ENCODE measurements at places on chromosomes 2 and 18.
A peak's percentile ranks its signal among the peaks of the same experiment; 100 is the strongest.

DNA sequence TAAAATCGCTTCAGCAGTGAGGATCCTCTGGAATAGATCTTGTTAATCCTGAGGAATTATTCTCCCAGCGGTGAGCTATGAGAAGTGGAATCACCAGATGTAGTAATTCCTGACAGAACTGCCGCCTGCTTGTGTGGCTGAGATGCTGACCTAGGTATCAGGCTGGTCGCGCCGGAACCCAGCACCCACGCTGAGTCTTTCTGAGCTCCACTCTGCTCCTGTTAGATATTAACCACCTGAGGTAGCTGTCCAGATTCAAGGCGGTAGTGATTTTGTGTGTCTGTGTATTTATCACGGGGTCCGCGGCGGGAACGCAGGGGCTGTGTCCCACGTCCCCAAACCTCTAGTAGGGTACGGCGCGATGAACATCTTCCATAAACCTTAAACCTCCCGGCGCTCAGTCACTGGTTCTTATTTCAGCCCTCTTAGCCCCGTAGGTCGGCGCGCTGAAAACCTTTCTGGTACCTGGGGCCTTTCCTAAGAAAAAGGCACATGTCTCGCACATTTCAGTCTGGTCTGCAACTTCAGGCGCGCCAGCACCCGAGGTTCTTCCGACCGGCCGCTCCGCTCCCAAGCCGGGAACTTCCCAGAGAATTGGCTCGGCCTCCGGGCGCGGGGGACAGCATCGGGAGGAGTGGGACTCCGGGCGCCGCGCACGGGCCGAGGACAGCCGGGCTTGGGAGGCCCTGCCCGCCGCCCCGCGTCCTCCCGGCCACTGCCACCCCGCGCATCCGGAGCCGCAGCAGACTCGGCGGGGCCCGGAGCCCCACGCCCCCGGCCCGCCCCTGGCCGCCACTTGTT, 542 bp upstream of the CNNM3 start:
- no peak for DNase-seq

GRCh38 chr2:234808907-234809306, 142.9 kb upstream of the SH3BP4 start:
- DNase-seq: no peak

DNA sequence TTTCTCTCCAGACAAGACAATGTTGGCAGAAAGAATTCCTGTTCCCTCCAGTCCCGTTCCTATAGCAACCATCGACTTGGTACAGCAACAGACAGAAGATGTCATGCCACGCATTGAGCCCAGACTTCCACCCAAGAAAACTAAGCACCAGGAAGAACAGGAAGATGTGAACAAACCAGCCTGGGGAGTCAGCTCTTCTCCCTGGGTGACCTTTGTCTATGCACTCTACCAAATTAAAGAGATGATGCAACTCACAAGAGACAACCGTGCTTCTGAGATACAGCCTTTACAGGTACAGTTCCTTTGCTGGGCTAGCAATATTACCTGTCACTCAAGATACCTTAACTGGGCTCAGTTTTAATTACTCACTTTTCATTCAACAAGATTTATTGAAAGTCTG, 37.1 kb downstream of the NEMP2 start:
- no peak for DNase-seq

DNA sequence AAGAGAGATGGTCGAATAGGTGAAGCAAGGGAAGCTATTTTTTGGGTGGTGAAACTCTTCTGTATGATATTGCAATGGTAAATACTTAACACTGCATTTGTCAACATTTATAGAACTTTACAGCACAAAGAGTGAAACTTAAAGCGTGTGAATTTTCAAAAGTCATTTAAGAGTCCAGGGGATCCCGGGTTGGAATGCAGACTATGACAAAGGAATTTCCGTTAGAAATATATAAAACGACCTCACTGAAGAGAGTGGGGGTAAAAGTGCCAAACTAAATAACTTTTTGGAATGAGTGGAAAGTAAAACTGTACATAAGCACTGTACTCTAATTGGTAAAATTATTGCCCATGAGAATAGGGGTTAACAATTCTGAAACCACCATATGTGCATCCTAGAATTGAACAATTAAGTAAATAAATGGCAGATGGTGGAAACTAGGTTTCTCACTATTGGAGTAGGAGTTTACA, 191.0 kb upstream of the FN1 start:
- DNase-seq: peak; percentile 37

DNA sequence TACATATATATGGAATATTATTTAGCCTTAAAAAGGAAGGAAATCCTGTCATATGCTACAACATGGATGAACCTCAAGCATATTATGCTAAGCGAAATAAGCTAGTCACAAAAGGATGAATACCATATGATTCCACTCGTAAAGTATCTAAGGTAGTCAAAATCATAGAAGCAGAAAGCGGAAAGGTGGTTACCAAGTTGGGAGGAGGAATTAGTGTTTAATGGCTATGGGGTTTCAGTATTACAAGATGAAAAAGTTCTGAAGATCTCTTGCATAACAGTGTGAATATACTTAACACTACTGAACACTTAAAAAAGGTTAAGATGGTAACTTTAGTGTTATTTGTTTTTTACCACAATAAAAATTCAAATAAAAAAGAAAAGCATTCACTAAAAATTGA, 99.0 kb downstream of the MGAT5 start:
- no peak for DNase-seq

GRCh38 chr2:9778012-9778411, 65.3 kb upstream of the TAF1B start:
- DNase-seq: no peak

- peak; percentile 73 for DNase-seq
These were observed 200.3 kb downstream of the PRKCE start for GRCh38 chr2:45851576-45852304.

DNA sequence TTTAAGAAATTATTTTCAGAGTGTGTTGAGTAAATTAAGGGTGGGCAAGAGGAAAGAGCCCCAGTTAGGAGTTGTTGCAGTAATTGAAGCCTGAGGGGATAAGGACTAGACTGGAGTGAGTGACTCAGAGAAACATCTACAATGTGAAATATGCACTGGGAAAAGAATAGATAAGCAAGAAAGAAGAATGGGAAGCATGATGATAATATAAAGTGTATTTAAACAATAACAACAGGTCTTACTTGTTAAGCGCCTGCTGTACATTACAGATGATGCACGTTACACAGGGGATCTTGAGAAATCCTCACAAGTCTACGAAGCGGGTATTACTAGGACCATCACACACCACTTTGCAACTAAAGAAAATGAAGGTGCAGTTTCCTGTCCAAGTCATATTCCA, 73.6 kb upstream of the STK17B start:
- no peak for DNase-seq

- no peak for DNase-seq
These were observed 48.9 kb downstream of the MEP1B start for GRCh38 chr18:32238635-32239268.

- DNase-seq: no peak
These were observed 45.0 kb downstream of the MBP start for GRCh38 chr18:77087393-77088141.

DNA sequence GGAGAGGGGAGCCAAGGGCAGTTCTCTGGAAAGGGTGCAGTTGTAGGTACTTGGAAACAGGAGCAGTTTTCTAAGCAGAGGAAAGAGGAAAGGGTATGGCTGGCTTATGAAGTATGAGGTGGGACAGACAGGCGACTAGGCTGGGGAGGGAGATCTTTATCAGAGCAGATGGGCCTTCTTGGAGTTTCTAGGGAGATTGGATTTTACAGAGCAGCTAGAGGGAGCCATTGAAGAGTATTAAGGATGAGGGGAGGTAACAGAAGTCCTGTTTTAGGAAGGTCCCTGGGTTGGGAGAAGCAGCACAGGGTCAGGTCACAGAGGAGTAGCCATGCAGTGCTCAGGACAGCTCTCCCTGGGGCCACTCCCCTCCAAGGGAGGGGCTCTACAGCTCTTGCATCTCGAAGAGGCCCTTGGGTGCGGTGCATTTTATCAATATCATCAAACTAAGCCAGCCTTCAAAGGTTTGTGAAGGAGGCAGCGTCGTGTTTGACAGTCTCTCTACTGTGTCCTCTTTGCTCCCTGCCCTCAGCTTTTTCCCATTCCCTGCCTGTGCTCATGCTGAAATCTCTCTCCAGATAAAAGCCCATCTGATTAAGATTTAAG, 154.3 kb downstream of the SETBP1 start:
- no peak for DNase-seq

DNA sequence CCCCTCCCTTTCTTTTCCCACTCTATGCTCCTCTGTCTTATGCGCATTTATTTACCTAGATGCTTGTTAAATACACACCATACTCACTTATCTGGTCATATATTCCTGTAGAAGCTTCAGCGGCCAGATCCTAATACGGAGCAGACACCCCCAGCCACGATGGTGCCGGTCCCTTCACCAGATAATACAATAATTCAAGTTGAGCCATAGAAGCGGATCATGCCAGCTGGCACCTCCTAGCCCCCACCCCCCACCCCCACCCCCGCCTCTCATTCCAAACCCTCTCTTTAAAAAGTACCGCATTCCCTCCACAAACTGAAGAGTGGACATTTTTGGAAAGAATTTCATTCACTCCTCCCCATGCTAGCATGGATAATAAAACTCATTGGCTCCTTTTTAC, 95.2 kb downstream of the BIN1 start:
- DNase-seq: no peak

GRCh38 chr2:217918308-217919024, 84.3 kb downstream of the TNS1 start:
- no peak for DNase-seq

GRCh38 chr2:238853218-238853617, 5.3 kb downstream of the TWIST2 start:
- no peak for DNase-seq

- no peak for DNase-seq
These were observed 272.3 kb upstream of the EPHA4 start for GRCh38 chr2:221844212-221845020.

- DNase-seq: no peak
These were observed 44.0 kb upstream of the UBE2F start for GRCh38 chr2:237922641-237923361.

GRCh38 chr2:70368545-70368944, 66.7 kb upstream of the FAM136A start:
- DNase-seq: no peak

DNA sequence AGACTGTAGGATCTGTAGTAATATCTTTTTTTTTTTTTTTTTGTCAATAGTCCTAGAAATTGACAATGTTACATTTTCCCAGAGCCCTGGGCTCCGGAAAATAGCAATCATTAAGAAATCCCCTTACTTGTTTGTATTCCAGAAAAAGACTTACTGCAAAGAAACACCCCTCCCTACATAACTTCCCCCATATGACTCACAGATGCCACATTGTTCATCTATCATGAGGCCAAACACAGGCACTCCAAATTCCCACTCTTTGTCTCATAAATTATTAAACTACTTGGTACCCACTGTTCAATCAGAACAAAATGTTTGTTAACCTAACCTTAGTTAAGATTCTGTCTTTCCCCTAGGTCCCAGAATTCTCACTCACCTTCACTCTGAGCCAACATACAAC, 53.5 kb downstream of the TEX51 start:
- no peak for DNase-seq

DNA sequence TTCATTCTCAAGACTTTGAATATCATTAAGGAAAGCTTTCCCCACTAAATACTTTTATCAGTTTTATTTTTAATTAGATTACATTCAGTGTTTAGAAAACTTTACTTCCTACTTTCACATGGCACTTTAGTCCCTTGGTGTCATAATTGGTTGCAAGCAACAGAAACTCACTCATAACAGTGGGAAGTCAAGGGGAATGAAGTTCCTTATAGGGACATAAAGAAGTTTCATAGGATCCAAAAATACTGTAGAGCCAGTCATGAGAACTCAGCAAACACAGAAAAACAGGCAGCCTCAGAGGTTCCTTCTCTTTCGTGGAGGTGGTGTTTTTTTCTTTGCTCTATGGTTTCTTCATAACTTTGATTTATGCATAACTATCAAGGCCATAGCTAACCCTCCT, 809.0 kb downstream of the BCL11A start:
- no peak for DNase-seq

- peak; percentile 74 for DNase-seq
These were observed 366.9 kb upstream of the SLC14A2 start for GRCh38 chr18:45248240-45248903.

- DNase-seq: no peak
These were observed 169.0 kb downstream of the PRPF40A start for GRCh38 chr2:152548111-152548875.

DNA sequence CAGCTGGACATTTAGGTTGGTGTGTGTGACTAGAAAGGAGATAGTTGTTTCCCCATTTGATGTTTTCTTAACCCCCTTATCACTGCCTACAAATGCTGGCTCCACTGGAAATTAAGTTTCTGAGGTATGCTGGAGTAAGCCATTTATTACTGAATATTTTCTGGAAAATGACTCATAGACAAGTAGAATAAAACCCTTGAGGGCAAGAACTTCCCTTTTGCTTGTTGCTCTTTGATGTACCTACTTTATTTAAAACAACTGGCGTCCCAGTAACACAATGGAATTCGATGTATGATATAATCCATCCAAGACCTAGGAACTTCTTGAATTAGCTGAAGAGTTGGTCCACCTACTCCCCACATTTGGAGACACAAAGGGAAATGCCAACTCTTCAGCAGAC, 33.3 kb upstream of the SESTD1 start:
- DNase-seq: no peak

DNA sequence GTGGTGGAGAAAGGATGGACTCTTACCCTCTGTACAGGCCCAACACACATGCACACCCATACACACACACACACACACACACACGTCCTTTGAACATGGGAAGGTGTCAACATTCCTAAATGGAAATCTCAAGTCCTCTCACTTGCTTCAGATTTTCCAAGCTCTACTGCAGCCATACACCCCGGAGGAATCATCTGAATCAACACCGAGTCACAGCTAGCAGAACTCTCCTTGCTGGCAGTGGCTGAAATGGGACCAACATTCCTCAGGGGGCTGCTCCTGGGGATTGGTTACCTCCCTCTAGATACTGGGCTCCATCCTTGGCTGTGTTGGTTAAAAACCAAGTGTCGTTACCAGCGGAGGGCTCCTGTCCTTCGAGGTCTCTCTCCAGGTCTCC, 112.7 kb downstream of the BCL11A start:
- no peak for DNase-seq

DNA sequence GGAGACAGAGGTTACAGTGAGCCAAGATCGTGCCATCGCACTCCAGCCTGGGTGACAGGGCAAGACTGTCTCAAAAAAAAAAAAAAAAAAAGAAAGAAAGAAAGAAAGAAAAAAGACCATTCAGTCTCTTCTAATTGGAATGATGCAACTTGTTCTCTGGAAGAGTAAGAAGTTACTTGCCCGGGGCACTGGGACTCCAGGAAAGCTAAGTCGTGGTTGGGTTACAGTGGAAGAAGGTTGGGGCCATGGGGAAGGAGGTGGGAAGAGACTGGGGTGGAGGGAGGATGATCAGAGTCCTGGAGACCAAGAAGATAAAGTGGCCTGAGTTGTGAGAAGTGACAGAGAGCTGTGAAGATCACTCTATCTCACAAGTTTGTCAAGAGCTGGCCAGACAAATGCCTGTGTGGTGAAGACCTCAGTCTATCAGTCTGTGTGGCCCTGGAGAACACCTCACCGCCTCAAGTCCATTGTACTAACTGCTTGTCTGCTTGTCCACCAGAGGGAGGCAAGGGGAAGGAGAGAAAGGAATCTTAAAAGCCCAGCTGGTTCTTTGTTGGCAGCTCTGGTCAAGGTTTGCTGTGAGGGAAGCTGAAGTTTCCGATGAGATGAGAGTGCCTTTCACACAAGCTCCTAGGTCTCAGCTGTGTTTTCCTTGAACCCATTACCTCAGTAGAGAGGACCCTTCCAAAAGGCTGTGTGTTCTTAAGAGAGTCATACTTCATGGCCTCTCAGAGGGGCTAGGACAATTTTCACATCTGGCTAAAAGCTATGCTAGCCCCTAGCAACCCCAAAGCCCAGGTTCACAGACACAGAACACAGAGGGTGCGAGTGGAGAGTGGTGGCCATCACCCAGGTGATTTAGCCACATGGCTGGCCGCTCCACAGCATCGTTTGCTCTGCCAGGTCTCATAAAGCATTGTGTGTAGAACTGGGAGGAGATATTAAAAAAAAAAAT, 72.0 kb upstream of the TMEM178A start:
- peak; percentile 28 for DNase-seq

All from BJ (cell line).